ENCODE measurements at places on chromosomes 4 and X.

GRCh38 chrX:37000140-37000539 lies 8.0 kb upstream of the FAM47C start:
- DNase-seq, result no peak

DNA sequence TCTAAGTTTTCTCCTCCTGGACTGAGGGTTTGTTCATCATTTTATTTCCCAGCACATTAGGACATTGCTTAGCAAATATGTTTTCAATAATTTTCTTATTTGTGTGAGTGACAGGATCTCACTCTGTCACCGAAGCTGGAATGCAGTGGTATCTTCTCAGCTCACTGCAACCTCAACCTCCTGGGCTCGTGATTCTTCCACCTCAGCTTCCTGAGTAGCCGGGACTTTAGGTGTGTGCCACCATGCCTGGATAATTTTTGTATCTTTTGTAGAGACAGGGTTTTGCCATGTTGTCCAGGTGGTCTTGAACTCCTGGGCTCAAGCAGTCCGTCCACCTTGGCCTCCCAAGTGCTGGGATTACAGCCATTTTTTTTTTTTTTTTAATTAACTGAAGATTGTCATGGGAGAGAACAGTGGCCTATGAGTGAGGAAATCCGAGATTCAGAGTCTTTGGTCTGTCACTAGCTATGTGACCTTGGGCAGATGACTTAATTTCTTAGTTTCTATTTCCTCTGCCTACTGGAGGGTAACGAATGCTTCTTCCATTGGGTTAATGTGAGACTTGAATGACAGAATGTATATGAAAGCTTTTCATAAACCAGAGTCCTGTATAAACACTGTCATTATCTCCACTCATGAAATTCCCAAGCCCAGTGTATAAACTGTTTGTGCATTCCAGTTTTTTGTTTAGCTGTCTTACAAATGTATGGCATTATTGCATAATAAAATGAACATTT lies 23.9 kb downstream of the MOB1B start:
- no peak for DNase-seq

- no peak for DNase-seq
Measured at GRCh38 chr4:188665491-188666457, 526.5 kb downstream of the TRIML1 start.

DNA sequence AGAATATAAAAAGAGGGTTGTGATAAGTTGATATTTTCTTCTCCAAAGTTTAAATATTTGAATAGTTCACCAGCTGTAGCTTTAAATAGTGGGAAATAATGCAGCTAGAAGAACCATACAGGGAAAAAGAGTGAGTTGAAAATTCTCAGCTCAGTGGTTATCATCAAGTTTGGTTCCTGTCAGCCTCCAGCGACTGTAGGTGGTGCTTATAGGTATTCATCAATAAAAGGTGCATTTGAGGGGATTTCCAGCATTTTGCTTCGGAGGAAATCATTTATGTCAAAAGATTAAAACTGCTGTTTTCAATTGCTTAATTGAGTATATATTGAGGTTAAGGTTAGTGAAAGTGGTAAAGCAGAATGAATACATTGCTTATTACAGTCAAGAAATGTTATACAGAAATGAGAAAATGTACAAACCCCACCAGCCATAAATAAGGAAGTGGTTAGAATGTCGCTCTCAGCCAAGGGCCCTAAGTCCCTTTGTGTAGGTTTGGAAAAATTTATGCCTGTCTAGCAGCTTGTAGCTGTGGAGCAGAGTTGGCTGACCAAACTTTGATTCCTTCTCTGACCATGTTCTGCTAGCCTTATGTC lies 532.9 kb upstream of the FTHL17 start:
- no peak for DNase-seq

GRCh38 chr4:62661821-62662220 lies 1461.7 kb downstream of the ADGRL3 start:
- no peak for DNase-seq

DNA sequence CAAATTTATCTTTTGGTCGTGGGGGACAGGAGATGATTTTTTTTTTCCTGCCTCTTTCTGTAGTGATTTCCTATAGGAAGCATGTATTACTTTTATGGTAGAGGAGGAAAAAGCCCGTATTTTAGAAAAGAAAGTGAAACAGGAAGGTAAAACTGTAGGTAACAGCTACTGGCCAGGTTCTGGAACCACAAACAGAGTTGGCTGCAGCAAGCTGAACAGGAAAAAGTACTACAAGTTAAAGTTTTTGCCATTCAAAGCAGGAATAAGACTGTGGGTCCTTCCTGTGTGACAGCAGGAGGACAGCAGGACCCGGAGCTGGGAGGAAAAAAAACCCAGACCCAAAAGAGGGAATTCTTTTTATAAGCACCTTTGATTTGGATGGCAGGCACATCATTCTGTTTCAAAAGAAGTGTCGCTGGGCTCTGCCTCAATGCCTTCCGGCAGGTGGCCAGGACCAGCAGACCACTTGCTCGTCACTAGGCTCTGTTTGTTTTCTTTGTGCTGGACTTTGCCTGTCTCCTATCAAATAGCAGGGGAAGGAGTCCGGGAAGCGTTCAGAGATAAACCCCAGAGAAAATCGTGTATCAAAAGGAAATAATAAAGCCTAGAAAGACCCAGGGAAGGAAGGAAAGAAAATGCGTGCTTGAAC lies 277.9 kb downstream of the ADGRA3 start:
- no peak for DNase-seq

- peak; percentile 17 for DNase-seq
Measured at GRCh38 chr4:138674209-138674608, 341.4 kb upstream of the NOCT start.

- no peak for DNase-seq
Measured at GRCh38 chr4:73780834-73781233, 40.5 kb downstream of the CXCL8 start.

- DNase-seq, result no peak
Measured at GRCh38 chr4:8709050-8709728, 116.6 kb downstream of the CPZ start.

DNA sequence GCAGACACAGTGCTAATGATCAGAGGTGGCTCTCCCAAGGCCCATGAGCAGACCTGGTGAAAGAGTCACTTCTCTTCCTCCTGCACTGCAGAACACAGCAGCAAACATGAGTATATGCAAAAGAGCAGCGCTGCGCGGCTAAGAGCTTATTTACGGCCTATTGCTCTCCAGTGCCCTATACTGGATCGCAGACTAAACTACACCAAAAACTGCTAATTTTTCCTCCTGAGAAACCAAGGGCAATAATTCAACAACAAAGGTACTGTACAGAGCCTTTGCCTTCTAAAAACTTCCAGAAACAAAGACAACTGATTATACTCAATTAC lies 702.5 kb downstream of the ARAP2 start:
- no peak for DNase-seq

- no peak for DNase-seq
Measured at GRCh38 chr4:82055156-82055555, 318.6 kb downstream of the HNRNPD start.

DNA sequence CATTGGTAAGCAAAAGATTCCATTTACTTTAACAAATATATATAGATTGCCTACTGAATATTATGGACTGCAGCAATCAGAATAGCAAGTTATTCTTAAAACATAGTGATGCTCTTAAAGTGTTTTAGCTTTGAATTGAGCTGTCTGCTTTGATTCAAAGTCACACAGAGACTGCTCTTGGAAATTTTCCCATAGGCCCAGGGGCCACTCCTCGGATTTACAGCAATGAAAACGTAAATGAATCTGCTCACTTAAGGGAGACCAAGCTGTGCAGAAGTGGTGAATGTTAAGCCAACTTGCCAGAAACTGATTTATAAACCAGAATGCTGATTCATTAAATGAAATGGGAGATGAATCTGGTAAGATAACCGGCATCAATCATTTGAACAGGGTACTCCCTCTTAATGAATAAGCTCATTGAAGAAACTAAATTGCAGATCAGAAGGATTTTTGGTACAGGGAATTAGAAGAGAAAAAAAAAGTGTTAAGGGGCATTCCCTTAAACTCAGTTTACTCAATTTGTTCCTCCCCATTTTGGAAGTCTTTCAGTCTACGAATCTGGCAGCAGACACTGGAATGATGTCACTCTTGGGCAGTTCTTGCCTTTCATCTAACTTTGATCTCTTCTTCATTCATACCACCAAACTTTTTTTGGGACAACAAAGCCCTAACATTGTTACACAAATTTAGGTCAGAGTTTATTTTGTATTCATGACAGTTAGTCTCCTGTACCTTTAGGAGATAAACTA lies 363.3 kb upstream of the MAGEB2 start:
- no peak for DNase-seq

DNA sequence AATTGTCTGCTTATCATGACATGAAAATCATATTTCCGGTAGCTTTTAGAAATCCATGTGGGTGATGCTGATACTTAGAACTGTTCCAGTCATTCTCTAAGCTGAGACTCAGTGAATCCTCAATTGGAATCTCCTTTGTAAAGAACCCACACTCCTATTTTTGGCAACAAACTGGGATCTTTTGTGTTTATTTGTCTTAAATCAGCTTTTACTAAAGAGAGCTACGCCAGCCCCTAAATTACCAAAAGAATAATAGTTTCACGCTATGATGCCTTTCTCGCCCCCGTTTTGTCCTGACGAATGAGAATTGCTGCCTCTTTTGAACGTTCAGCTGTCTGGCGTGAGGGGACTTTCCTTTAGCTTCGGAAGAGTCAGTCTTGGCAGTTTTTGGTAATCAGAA lies 195.9 kb downstream of the SHOX start:
- DNase-seq, result no peak

DNA sequence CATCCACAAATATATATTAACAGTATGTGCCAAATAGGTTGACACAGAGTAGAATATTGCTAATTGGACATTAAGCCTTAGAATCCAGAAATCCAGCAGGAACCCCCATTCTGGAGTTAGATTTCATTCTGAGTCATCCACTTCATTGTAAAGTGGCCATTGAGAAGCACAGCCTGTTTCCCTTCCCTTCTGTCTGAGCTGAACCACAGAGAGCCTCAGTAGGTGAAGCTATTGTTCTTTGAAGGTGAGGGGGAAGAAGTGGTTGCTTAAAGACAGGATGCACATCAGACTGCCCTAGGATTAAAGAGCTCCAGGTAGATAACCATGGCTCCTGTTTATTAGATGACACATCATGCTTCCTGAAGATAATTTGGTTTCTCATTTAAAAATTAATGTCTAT lies 30.6 kb upstream of the MCF2 start:
- peak; percentile 24 for DNase-seq

- no peak for DNase-seq
Measured at GRCh38 chr4:156673483-156673882, 298.1 kb downstream of the PDGFC start.

- DNase-seq, result no peak
Measured at GRCh38 chrX:98481636-98482035, 1597.9 kb downstream of the RPA4 start.

DNA sequence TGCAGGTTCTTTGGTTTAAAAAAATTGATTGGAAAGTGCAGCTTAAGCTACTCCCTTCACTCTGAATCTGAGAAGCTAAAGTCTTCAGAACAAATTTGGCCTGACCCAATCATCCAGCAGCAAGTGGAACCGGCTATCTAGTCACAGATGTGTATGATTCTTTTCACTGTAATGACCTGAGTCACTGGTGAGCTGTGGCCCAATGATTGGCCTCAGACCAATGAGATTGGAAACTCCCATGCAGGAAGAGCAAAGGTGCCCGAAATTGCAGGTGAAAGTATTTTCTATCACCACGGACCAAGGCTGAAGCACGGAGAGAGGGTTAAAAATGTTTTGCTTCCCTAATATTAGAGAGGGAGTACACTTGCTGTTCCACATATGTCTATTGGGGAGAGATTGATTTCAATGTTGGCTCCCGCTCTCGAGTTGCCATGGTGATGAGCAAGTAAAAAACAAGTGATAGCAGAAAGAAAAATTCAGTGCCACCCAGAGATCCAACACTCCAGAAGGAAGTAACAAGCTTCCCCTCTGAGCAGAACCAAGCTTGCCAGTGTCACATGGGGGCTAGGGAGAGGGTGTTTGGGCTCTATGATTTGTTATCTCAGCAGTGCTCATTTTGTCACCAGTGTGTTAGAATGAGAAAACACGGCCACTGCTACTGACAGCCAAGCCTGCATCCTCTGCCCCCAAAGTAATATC lies 11.2 kb downstream of the RIPPLY1 start:
- no peak for DNase-seq

DNA sequence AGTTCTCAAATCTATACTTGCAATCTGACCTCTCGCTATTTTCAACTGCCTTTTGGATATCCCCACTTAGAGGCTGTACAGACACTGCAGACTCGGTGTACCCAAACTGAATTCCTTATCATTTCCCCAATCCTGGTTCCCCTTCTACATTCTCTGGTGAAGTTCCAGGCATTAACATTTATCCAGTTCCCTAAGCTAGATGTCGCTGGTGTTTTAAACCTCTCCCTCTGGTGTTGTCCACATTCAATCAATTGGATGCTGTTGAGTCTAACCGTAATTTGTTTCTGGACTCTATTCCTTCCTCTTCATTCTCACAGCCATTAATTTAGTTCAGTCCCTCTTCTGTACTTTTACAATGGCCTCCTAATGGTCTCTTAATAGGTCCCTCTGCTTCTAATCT lies 7.2 kb upstream of the STK26 start:
- DNase-seq, result no peak

GRCh38 chrX:72340041-72340440 lies 34.3 kb upstream of the CITED1 start:
- no peak for DNase-seq

- no peak for DNase-seq
Measured at GRCh38 chr4:105851196-105851595, 44.1 kb upstream of the NPNT start.

DNA sequence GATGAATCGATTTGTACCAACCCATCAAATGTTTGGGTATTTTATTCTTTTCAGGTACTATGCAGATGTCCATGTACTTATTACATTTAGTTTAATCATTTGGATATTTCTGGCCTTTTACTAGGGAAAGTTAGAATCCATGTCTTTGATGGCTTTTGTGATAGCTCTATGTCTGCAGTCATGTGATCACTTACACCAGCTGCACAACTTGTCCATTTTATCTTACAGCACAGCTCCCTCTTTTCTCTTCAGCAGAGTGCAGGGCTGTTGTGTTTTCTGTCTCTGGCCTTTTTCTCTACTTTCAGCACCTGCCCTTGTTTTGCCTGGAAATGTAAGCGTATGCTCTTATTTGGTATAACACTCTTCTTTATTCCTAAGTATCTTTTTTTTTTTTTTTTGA lies 30.6 kb downstream of the WWC2 start:
- no peak for DNase-seq

DNA sequence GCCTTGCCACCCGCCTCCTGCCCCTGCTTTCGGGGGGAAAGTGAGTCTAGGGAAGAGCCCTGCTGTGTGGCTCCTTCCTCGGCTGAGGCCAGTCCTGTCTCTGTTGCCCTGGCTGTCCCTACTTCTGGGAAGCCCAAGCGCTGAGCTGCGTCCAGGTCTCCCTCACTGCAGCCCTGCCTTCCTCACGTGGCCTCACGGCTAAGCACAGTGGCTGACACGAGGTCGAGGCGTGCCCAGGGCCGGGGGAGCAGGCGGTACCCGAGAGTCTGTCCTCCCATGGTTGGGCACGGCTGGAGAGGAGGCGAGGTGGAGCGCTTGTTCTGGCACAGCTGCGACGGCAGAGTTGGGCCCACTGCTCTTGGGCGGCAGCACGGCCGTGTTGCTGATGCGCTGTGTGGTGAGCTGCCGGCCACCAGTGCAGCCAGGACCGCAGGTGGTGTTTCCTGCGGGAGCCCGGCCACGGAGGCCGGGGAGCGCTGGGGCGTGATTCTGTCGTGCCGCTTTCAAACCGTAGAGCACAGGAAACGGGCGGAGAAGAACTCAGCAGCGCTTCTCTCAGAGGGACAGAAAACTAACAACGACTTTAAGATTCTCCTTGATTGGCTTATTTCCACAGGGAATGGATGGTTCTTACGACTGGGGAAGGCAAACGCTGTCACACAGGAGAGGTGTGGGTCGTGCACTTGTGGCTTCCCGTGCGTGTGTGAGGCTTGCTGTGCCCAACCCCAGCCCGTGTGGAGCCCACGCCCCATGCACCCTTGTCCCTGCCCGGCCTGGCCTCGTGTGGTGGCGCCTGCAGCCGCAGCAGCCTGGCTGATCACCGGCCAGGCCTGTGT lies 21.3 kb downstream of the MAEA start:
- no peak for DNase-seq

Data from fibroblast of skin of back (primary cell).